ENCODE measurements at places on chromosomes 4 and X.

DNA sequence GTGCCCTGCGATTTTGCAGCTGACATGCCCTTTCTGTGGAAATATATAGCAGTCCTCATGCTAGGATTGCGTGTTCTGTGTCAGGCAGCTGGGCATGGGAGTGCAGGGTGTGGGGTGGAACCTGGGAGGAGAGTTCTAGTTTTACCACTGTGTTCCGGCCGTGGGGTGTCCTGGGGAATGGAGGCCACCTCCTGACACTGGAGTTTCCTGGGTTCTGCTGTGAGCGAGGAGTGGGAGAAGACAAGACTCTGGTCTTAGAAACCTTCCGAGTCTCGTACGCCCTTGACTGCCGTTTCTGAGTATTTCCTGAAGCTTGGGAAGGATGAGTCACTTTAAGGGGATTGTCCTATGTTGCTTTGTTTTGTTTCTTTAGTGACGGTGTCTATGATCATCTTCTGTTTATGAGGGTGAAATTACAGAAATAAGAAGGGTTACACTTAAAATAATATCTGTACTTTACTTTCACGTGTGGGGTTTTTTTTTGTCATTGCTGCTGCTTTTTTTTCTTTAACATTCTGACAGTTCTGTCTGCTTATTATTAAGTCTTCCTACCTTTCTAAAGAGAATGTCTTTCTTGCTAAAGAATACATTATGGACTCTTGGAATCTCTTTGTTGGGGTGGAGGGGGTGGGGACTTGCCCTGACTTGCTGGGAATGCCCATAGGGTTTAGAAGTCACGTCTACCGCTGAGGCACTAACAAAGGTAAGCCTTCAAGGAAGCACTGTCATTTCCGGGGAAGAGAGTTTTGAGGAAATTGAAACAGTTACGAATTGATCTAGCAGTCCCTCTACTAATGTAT, 19.1 kb downstream of the CD99 start:
- DNase-seq, result no peak

DNA sequence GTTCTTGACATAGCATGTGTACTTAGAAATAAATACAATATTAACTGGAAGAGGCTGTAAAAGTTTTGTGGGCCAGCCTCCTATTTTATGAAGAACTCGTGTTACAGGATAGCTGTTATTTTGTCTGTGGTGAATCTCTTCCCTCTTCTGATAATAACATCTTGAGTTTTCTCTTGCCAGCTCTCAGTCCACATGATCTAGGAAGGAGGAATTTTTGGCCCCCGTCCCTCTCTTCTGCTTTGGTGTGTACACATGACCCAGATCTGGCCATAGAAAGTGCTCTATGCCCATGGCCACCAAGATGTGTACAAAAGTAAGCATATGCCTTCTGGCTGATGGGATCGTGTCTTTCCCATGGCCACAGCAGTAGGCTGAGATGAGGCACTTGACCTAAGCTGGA, 108.0 kb upstream of the LEF1 start:
- no peak for DNase-seq

- no peak for DNase-seq
Observed at GRCh38 chr4:70614184-70614555, 14.4 kb upstream of the ENAM start.

DNA sequence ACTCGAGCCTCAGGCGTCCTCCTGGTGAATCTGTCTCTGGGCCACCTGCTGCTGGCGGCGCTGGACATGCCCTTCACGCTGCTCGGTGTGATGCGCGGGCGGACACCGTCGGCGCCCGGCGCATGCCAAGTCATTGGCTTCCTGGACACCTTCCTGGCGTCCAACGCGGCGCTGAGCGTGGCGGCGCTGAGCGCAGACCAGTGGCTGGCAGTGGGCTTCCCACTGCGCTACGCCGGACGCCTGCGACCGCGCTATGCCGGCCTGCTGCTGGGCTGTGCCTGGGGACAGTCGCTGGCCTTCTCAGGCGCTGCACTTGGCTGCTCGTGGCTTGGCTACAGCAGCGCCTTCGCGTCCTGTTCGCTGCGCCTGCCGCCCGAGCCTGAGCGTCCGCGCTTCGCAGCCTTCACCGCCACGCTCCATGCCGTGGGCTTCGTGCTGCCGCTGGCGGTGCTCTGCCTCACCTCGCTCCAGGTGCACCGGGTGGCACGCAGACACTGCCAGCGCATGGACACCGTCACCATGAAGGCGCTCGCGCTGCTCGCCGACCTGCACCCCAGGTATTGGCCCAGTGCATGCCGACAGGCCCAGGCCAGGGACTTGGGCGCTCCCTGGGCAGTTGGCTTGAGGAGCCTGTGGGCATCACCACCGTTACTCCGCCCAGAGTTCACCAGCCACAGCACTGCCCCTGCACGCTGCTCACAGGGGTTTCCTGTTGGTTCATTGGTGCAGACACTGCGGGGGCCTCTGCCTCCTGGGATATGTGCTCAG, 1.1 kb downstream of the GPR78 start:
- no peak for DNase-seq

- no peak for DNase-seq
Observed at GRCh38 chrX:10230222-10230621, 73.4 kb downstream of the CLCN4 start.

- DNase-seq, result no peak
Observed at GRCh38 chrX:155434906-155435743, 23.3 kb downstream of the F8A3 start.

- DNase-seq, result no peak
Observed at GRCh38 chr4:176653401-176654220, 139.1 kb downstream of the VEGFC start.

- no peak for DNase-seq
Observed at GRCh38 chr4:86924811-86925210, 10.0 kb upstream of the AFF1 start.

- no peak for DNase-seq
Observed at GRCh38 chrX:31606771-31607170, 534.9 kb upstream of the FTHL17 start.

DNA sequence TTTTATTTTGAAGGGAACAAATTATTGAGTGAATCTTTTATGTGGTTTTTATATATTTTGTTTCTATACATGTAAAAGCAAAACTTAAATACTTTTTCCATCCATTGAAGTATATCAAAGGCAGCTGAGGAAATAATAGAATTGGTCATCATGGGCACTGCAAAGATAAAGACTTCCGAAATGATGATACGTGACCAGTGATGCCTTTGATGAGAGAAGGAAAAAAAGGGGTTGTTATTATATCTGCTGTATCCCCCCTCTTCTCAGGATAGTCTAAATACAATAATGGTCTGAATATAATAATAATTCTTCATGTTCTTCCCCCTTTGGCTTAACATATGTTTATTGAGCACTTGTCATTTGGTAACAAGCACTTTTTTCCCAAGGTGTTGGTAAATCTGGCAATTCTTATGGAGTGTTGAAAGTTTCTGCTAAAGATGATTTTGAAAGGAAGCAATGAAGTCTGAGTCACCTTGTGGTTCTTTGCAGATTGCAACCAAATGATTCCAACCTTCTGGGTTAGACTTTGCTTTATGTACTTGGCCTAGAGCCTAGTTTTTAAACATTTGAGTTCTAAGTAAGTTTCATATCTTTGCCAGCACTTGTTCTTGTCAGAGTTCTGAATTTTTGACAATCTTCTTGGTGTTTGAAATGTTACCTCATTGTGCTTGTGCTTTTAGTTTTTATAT, 60.8 kb downstream of the USP9X start:
- DNase-seq, result no peak

DNA sequence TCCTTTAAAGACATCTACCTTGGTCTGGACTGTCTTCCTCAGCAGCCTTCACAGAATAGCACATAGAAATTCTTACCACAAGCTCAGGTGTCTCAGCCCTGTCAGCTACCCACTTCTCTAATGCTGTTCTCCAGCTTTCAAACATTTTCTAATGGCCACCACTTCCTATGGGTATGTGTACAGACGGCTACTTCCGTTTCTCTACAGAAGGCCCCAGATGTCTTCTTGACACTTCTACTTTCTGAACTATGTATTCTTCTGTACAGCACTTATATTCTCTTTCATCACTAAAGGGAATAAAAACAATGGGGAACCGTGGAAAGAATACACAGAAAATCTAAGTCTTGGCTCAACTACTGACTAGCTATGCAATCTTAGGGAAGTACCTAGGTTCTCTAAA, 13.3 kb downstream of the OPHN1 start:
- no peak for DNase-seq

GRCh38 chr4:17785858-17786257, 4.4 kb upstream of the FAM184B start:
- no peak for DNase-seq

DNA sequence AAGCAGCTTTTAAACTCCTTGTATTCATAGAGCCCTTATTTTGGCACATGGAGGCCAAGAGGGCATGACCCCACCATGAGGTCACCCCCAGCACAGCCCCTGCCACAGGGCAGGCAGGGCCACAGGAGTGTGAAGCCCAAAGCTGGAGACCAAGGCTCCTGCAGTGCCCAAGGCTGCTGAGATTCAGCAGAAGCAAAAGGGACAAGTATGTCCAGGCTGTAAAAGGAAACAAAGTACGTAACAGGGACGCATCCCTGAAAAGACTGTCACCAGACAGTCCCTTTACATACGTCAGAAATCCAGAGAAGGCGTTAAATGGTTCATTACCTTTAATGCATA, 18.9 kb downstream of the GAK start:
- DNase-seq, result no peak

GRCh38 chrX:104370089-104370488, 115.4 kb upstream of the ESX1 start:
- no peak for DNase-seq

- DNase-seq, result no peak
Observed at GRCh38 chr4:37726666-37727065, 40.5 kb upstream of the RELL1 start.

DNA sequence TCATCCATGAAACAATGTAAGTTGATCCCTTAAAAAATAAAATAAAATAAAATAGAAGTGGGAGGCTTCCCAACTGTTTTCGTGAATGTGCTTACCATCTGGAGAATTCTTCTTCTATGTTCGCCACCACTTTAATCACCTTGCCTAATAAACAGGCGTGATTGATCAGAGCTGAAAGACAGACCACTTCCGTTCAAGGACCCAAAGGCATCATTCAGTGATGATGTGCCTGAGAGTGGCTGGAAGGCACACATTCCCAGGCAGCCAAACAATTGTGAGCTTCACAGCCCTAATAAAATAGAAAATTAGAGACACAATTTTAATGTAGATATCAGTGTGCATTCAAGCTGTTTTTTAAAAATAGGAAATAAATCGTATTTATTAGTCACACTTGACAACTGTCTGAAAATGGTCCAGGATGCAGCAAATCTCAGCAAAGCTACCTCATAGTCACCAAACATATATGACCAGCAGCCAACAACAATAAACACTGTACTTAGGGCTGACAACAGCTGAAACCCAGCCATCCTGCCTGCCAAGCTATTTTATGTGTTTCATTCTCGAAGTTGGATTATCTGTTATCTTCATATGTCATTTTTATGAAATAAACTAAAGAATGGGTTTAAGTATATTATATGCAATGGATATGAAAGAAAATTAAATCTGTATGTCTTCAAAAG, 163.2 kb upstream of the FAM9B start:
- DNase-seq, result no peak

DNA sequence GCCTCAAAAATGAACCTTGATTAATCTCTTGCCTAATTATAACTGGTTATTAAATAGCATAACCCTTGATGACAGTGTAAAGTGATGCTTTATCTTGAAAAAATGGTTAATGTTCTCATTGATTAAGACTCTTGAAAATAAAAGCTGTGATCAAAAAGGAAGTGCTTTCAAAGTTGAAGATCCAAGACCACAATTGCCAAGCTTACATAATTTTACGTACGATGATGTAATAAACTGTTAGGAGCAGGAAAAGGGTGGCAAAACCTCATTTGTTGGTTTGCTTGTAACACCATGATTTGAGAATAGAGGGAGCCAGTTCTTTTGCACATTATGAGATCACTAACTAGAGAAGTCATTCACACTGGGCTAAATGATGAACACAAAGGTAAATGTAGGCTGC, 322.2 kb downstream of the ADGRL3 start:
- DNase-seq, result no peak

DNA sequence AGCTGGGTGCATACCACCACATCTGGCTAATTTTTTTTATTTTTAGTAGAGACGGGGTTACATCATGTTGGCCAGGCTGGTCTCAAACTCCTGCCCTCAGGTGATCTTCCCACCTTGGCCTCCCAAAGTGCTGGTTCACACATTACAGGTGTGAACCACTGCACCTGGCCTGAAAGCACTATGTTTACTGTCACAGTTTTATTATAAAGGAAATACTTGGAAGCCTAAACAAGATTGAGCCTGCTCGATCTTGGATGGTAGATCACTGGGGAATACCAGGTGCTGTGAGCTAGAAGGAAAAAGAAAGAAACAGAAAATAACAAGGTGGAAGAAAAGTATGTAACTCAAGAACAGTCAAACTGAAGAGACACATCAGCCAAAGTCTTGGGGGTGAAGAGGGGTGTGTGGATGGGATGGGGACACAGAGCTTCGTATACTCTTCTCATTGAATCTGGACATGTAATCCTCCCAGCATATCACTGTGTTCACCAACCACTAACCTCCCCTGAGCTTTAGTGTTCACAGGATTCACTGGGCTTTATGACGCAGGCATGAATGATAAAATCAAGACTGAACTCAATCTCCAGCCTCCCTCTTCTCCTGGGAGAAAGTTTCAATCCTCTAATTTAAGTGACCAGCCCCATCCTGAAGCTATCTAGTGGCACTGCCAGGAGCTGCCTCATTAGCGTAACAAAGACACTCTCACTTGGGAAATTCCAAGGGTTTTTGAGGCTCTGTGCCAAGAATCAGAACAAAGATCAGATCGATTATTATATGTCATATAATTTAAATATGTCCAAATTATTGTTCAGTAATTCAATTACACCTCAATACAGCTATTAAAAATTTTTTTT, 40.9 kb downstream of the PDS5A start:
- no peak for DNase-seq

DNA sequence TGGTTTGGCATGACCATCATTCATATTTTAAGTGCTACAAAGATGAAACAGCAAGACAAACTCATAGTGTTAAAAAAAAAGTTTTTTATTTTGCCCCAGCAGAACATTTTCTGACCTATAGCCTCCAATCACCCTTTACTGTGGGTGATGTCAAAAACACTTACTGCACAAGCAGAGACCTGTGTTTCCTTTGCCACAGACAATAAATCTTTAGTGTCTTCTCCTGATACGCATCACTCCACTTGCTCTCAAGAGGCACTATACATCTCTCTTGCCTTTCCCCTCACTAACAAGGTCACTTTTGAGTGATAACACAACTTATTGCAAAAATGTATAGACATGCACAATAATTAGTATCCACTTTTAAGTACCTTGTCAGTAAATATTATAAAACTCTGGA, 125.6 kb downstream of the ANTXR2 start:
- DNase-seq, result no peak

DNA sequence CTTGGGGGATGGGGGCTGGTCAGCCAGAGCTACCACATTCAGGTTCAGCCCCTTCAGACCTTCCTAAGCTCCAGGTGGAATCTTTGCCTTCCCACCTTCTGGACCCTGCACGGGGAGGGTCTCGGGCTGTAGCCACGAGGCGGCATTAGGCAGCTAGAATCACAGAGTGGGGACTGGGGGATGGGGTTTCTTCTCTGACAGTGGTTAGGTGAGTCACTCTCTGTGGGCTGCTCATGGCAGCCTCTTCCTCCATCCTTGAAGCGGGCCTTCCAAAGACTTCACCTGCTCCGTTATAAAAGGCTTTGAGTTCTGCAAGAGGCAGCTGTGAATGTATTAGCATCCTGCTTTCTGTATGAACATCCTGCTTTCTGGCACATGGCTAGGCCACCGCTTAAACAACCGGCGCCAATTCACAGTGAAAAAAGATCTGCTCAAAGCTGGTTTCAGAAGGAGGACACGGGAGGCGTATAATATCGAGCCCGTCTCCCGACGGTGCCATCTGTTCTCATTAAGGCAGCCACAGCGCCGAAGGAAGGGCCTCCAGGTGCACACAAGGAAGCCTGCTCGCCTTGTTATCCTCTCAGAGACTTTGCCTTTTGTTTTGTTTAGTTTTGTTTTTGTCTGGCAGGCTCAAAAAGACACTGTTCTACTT, 74.3 kb upstream of the IGFBP7 start:
- no peak for DNase-seq

All from NCI-H748 treated with DMSO at 0.1 percent for 48 hours (cell line).